ENCODE measurements at places on chromosomes 13 and 19.

DNA sequence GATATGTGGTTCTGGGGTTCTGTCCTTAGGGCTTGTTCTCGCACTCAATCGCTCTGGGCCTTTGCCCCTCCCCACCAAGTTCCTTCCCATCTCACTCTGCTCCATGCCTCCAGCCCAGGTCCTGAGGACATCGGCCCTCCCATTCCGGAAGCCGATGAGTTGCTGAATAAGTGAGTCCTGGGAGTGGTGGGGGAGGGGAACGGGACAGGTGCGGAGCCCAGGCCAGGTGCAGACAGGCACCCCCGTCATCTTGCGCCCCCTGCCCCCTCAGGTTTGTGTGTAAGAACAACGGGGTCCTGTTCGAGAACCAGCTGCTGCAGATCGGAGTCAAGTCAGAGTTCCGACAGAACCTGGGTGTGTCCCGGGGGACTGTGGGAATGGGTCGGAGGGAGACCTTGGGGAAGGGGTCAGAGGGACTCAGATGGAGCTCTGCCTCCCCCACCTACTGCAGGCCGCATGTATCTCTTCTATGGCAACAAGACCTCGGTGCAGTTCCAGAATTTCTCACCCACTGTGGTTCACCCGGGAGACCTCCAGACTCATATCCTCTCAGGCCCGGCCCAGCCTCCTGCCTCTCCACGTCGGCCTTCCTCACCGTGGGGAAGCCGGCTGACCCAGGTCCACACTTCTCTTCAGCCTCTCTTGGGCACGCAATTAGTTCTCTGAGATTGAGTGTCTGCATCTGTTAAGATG lies 10.1 kb downstream of the FUZ start:
- DNase-seq = no peak

GRCh38 chr19:40674291-40674690 lies 16.2 kb downstream of the NUMBL start:
- no peak for DNase-seq

GRCh38 chr13:106104281-106104901 lies 431.1 kb downstream of the EFNB2 start:
- DNase-seq = peak; percentile 82

DNA sequence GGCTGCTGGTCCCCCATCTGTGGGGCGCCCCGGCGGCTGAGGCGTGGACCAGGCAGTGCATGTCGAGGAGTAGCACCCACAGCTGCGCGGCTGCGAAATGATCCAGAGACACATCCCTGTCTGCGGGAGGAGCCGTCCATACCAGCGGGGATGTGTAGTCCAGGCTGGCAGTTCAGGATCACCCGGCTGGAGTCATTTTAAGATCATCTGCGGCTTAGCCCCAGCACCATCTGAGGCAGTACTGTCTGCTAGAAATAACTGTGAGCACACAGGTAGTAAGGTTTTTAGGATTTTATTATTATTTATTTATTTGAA lies 3.1 kb downstream of the ADAT3 start:
- no peak for DNase-seq

- DNase-seq = no peak
Measured at GRCh38 chr19:47497050-47497766, 13.2 kb upstream of the KPTN start.

- DNase-seq = no peak
Measured at GRCh38 chr13:70580825-70581224, 472.6 kb upstream of the KLHL1 start.

DNA sequence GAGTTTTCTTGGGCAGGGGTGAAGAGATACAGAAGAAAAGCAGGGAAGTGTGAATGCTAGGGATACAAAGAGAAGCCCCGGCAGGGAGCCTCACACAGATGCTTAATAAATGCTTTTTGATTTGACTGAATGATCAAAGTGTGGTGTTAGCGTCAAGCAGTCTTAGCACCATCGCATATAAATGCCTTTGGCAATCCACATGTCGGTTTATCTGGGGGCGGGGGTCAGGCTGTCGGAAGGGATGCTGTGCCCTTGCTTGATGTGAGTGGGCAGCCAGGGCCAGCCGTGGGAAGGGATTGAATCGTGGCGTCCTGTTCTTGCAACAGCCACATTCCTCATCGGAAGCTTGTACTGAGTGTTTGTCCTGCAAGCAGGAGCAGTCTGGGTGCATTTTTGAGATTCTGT lies 173.1 kb downstream of the LACC1 start:
- DNase-seq = peak; percentile 34

DNA sequence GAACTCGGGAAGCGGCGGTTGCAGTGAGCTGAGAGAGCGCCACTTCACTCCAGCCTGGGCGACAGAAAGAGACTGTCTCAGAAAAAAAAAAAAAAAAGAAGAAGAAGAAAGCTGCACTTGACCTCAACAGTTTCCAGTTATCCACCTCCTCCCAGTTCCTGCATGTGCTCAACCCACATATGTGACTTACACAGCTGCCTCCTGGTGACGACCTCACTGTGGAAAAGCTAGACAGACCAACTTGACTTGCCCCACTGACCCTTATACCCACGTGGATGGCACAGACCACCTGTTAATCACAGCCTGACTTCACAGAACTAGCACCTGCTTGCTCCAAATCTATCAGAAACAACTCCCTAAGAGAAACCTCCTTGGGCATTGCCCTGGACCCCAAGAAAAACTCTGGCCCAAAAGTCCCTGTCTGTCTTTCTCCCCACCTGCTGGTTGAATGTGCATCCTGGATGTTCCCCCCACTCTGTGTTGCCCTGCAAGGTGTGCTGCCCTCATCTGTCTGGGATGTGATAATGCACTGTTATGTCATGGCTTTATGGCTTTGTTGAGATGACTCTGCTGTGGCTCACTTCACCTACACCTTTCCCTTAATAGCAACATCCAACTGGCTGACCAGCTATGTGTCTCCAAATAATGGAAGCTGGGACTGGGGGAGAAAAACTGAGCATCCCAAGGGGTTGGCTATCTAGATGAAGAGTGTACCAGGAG lies 2.8 kb downstream of the ZNF20 start:
- DNase-seq = no peak

- no peak for DNase-seq
Measured at GRCh38 chr19:5326986-5327623, 13.5 kb downstream of the PTPRS start.

- DNase-seq = no peak
Measured at GRCh38 chr19:2552859-2553258, 76.9 kb downstream of the GADD45B start.

DNA sequence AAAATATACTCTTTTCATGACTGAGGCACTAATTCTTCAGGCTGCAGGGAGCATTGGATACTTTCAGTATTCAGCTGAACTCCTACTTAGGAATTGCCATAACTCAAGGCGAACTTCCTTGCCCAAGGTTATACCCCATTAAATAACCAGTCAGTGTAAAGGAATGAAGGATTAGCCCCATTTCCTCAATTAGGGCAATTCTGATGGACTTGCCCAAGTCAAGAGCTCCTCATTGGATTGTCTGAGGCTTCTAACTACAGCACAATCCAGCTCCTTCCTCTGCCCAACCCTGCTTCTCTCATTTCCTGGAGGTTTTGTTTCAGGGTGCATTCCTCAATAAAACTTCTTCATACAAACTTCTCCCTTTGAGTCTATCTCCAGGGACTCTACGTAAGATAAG lies 329.2 kb downstream of the LIG4 start:
- DNase-seq = no peak

DNA sequence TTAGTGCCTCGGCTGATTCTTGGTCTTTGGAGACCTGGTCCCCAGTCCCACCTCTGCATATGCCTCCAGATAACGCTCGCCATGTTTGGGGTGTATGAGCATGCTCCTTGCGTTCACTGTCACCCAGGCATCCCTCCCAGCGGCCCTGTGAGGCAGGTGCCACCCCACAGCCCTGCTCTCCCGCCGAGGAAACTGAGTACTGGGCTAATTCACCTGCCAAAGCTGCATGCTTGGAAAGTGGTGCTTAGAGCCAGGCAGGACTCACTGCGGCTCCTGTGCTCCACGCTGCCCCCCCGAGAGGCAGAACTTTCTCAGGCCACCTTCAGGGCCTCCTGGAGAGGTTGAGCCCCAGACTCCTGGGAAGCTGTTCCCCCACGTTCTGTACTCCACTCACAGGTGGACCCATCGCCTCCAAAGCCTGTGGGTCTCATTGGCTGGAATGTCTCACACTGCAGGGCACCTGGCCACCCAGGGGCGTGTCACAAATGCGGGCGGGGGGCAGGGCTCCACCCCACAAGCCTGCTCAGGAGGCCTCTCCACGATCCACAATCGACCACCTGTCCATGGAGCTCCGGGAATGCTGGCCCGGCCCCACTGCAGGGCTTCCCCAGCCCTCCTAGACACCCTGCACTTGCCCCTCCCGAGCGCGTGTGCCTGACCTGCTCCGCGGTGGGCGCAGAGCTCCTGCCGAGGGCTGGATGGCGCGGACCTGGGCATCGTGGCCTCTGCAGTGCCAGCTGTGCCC lies 64.6 kb downstream of the ATP11A start:
- DNase-seq = no peak

DNA sequence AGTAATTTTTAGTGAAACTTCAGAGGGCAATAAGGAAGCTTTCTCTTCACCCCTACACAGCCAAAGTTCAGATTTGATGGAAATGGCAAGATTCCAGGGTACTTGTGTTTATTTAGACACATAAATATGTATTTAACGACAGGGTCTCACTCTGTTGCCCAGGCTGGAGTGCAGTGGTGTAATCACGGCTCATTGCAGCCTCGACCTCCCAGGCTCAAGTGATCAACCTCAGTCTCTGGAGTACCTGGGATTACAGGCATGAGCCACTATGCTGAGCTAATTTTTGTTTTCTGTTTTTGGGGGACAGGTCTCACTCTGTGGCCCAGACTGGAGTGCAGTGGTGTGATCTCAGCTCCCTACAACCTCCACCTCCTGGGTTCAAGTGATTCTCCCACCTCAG lies 2.0 kb upstream of the SYCE2 start:
- DNase-seq = no peak

DNA sequence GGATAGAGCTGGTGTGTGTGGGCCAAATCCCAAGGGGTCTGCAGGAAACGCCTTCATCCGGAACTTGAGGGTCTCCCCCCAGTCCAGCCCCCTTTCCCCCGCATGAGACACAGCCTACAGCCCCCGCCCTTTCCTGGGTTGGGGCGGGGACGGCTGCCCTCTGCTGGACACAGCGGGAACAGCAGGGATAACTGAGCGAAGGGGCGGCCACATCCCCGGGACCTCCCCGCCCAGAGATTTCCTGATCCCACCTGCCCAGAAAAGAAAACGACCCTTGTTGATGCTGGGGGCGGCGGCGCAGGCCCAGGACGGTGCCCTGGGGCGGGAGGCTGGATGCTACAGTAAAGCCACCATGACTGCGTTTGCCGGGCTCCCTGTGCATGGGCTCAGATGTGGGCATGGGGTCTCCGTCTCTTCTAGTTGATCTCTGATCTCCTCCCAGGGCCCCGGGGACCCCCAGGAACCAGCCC lies 14.2 kb downstream of the ONECUT3 start:
- peak; percentile 89 for DNase-seq

- DNase-seq = no peak
Measured at GRCh38 chr19:29971648-29972047, 29.6 kb downstream of the URI1 start.

All from AG20443 (cell line).